Activated T-cell treated with anti-CD3 and anti-CD28 coated beads, Interleukin-2, amount 50 U/mL, for 1 hour (primary cell): ENCODE measurements at places on chromosomes 6 and 20.

GRCh38 chr6:80341330-80341729 lies 234.9 kb downstream of the BCKDHB start:
- no peak for DNase-seq

DNA sequence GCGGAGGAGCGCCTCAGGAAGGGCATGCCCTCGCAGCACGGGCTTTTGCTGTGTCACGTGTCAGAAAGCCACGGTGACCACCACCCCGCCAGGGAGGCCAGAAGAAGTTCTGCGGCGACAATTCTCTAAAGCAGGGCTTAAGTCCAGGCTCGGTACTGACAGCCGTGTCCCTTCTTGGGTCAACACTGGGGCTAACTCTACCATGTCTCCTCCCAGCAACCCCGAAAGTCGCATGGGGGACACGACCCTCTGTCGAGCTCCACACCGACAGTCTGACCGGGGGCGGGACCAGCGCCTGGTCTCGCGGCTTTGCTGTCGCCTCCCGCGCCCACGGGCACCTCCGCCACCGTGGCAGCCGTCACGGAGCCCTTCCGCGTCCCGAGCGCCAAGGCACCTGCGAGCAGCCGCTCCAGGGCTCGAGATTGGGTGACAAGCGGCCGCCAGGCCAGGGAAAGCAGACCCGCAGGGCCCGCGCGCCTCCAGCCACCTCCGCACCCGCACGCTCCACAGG lies 534 bp downstream of the NANP start:
- DNase-seq, result no peak

DNA sequence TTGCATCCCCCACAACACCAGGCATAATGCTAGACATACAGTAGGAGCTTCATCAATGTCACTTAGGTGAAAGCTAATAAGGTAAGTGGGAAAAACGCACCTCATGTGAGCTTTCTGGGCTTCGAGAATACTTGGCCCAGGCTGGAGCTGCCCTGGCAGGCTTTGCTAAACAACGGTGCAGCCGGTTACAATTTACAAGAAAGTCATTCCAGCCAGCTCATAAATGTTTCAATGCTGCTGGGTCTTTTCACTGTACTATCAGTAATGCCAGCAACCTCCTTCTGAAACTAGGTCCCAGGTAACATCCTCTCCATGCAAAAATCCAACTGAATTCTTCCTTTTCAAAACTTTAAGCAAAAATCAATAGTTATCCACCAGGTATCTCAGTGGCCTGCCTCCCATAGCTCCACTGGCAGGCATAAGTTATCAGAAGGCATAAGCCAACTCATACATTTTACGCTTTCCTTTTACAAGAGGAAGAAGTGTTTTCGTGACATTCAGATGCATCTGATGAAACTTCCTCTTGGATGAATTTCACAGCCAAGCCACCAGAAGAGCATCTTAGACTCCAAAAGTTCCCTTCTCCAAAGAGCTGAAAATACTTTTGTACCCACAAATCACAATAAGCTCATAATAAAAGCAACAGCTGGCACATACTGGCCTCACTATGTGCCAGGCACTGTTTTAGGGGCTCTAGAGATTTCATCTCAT lies 56.3 kb downstream of the RTN4IP1 start:
- DNase-seq, result no peak

DNA sequence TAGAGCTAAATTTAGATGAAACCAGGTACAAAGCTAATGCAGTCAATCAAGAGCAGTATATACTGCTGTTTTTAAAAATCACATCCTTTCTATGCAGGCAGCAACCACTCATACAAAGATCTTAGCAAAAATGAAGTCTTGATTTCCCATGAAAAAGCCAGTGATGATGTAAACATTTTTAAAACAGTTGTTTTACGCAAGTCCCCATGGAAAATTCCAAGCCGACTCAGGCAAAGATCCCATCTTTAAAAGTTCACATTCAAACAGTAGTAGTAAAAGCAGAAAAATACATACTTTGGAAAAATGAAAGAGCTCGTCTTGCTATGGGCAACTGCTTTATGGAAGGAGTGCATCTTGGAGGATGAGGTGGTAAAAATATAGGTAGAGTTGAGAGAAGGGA lies 84.0 kb downstream of the RCAN2 start:
- no peak for DNase-seq

- DNase-seq, result no peak
Observed at GRCh38 chr6:2799936-2800527, 34.8 kb downstream of the WRNIP1 start.

DNA sequence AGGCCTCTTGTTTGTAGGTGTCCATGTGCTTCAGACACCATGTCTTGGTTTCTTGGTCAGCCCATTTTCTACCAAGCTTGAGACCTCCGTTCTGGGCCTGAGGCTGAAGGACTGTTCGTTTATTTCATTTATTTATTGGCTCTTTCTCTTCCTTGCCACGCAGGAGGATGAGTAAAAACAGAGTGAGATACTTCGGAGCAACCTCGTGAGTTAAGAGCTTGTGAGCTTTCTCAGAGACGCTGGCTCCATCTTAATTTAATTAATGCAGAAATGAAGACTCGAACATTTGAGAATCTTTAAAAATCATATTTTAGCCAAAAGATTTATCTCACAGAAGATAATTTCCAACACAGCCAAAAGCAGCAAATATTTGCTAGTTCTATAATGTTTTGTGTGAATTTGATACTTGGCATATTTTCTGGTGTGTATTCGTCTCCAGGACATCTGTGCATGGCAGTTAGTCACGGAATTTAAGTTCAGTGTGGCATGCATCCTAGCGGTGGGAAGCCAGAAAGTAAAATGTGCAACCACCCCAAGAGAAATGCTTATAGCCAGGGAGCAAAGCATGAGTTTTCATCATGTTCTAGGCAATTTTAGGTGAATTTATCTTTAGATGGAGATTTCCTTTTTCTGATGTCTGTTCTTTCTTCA lies 76.0 kb downstream of the THBS2 start:
- DNase-seq, result no peak

DNA sequence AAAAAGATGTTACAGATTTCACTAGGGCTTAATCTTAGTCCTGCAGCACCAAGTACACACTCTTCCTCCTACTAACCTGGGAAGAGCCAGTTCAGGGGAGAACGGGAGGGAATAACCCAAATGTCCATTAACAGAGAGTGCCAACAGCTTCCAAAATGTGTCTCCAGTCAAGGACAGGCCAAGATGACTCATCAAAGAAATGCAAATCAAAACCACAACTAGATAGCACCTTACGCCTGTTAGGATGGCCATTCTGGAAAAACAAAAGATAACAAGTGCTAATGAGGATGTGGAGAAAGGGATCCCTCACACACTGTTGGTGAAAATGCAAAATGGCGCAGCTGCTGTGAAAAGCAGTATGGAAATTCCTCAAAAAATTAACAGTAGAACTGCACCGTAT lies 3.8 kb upstream of the MAS1L start:
- no peak for DNase-seq

- DNase-seq, result no peak
Observed at GRCh38 chr6:157019115-157019641, 242.0 kb downstream of the ARID1B start.

DNA sequence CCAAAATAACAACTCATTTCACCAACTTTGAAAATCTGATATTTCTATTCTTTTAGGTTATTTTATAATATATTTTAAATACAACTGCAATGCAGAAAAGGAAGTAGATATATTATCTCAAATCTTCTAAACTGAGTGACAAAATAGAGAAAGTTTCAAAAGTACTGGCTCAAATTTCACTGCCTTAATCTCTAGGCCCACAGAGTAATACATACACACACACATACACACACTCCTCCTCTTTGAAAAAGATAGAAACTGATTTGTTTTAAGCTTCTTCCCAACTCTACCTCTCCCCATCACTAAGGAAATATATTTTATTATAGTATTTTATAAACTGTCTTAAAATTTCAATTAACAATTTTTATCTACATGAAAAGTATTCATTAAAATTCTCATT lies 36.2 kb downstream of the ARHGAP18 start:
- DNase-seq, result no peak

DNA sequence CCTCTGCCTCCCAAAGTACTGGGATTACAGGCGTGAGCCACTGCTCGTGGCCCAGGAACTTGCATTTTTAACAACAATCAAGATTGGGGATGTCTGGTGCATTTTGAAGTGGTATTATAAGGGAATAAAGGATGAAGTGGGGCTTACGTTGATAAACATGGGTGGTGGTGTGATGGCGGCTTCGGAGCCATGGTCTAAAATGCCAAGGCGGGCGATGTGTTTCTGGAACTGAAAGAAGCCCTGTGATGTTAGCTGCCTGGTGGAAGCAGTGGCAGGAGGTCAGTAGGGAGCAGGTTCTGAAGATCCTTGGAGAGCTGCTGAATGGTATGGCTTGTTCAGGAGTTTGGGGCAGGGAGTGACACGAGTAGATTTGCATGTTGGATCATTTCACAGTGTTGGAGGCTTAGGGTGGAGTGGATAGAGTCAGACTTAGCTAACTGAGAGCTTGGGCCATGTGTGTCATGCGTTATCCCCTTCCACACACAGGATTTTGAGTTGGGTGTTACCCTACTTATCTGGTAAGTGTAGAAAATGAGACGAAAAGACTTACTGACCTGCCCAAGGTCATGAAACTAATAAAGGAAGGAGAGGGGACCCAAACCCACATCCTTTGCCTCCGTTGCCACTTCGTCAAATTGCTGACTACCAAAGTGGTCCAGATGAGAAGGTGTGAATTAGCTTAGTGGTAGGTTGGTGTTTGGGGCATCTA lies 1.5 kb downstream of the NELFCD start:
- no peak for DNase-seq

- DNase-seq, result no peak
Observed at GRCh38 chr20:58784321-58785074, 66.2 kb downstream of the GNAS-AS1 start.

DNA sequence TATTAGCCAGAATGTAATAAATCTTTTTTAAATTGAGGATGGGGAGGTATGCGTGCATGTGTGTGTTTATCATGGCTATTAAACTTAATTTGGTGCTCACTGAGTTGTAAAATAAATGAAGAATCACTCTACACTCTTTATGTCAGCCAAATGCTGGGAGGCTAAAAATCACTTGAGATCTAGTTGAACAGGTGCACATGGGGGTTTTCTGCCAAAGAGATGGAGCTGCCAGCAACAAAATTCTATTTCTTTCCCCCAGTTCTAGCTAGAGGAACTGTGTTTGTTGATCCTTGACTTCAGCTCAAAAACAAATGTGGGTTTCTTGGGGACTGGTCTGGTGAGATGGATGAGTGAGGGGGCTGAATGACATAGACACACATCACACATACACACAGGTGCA lies 183.3 kb upstream of the BTBD3 start:
- no peak for DNase-seq

DNA sequence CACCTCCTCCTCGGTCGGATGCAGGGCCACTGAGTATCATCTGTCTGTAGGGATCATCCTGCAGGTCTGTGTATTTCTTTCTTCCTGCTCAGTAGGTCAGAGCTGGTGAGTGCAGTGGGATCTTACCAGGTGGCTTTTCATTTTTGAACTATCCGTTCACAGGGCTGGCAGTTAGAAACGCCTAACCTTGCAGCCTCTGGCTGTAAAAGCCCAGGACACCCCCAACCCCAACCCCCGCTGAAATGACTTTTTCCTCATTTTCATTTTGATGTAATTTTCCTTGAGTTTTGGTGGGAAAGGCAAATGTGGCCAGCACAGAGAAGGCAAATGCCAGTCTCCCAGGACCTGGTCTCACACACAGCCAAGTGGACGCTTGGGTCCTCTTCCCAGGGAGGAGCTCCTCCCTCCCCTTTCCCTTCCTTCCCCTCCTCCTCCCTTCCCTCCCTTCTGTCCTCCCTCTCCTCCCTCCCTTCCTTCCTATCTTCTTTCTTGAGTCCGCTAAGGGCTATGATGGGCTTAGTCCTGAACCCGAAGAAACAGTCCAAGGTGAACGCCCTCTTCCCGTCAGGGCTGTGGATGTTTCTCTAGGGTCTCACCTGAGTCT lies 36.0 kb downstream of the TMEM242 start:
- DNase-seq, result no peak

DNA sequence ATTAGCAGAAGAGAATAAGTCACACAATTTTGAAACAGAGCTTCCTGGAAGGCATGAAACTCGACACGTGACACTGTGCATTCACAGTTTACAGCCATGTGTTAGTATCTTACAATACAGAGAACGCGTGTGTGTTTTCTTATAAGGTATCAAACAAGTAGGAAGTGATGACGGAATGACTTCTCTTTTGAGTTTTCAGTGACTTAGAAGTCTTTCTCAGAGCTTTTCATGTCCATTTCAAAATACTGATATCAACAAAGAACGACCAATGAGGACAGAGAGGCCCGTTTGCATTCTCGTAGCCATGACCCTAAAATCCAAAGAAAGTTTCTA lies 36.6 kb upstream of the DUSP22 start:
- DNase-seq, result no peak

DNA sequence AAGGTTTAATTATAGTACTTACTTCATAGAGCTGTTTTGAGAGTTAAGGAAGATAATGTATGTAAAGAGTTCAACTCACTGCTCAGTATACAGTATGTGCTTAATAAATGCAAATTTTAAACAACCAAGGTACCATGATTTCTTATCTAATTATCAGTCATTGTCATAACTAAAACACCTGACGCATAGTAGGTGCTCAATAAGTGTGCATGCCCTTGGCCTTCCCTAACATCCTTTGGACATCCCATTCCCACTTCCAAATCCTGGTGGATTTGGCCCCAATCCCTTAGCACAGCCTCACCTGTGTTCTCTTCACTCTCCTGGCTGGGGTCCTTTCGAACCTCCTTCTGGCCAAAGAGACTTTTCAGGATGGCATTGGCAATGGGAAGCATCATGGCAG lies 41.1 kb downstream of the SLC13A3 start:
- no peak for DNase-seq

DNA sequence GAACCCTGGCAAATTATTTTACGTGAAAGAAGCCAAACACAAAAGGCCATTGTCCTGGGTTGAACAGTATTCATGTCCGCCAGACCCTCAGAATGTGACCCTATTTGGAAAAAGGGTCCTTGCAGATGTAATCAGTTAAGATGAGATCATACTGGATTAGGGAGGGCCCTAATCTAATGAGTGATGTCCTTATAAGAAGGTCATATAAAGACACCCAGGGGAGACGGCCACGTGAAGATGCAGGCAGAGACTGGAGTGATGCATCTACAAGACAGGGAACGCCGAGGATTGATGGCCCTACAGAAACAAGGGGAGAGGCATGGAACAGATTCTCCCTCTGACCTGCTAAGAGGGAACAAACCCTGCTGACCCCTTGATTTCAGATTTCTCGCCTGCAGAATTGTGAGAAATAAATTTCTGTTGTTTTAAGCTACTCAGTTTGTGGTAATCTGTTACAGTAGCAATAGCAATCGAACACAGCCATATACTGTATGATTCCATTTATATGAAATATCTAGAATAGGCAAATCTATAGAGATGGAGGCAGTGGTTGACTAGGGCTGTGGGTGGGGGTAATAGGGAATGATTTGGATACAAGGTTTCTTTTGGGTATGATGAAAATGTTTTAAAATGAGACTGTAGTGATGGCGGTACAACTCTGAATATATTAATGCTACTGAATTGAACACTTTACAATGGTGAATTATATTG lies 132.9 kb upstream of the NUP153 start:
- DNase-seq, result no peak
